ENCODE measurements at places on chromosomes 3 and 15.

- DNase-seq, result no peak
Measured at GRCh38 chr3:89762405-89762804, 655.0 kb downstream of the EPHA3 start.

- DNase-seq, result no peak
Measured at GRCh38 chr3:32176989-32177701, 61.3 kb upstream of the CMTM8 start.

GRCh38 chr3:89320186-89320585 is 212.8 kb downstream of the EPHA3 start:
- DNase-seq, result no peak

DNA sequence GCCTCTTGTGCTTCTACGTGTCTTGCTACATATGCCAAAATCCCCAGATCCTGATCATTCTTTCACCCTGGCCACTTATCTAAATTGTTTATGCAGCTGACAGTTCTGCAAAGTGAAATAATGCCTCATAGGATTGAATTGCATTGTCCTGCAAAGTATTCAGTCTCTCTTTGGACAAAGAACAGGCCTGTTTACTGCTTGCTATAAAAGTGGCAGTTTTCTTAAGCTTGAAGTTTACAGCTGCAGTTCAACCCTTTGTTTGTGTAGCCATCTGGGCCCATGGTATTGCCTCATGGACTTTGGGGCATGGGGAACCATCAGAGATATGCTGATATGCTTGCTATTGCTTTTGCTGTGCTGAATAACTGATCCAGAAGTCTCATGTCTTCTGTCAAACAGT is 523.2 kb downstream of the OTOL1 start:
- DNase-seq, result no peak

DNA sequence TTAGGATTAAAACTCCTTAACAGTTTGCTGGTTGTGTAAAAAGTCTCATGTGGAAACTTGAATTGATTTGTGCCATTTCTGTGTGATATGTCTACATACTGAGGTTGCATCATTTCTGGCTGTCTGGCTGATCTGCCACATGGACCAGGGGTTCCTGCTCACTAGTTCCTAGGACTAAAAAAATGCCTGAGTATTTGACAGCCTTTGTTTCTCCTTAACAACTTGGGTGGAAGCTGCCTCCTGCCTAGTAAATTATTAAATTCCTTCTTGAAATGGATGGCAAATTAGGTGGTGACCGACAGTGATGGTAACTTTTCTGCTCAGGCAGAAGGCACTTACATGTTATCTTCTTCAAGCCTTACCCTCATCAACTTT is 226.9 kb upstream of the MRPL3 start:
- no peak for DNase-seq

DNA sequence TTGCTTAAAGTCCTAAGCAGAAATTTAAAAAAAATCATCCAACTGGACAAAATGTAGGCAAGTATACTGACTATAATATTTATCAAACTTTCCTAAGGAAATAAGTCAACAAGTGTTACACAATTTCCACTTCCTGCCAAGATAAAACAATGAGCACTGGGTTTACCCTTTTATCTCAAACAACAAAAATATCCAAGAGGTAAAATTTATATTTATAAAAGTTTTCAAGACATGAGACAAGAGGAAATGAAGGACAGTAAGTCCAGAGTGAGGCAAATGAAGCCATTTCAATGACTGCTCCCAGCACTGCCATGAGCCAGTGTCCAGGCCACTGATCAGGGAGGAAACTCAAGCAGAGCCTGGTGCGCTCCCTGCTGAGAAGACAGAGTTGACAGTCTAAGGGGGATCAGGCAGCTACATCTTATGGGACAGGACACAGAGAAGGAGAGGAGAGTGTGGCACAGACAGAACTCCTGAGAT is 439.4 kb downstream of the RAP2B start:
- DNase-seq, result no peak

GRCh38 chr15:65653341-65653740 is 31.6 kb downstream of the SLC24A1 start:
- no peak for DNase-seq

GRCh38 chr3:4972652-4973643 is 6.3 kb upstream of the BHLHE40 start:
- no peak for DNase-seq

GRCh38 chr3:108897883-108898282 is 55.8 kb downstream of the GUCA1C start:
- DNase-seq, result no peak

DNA sequence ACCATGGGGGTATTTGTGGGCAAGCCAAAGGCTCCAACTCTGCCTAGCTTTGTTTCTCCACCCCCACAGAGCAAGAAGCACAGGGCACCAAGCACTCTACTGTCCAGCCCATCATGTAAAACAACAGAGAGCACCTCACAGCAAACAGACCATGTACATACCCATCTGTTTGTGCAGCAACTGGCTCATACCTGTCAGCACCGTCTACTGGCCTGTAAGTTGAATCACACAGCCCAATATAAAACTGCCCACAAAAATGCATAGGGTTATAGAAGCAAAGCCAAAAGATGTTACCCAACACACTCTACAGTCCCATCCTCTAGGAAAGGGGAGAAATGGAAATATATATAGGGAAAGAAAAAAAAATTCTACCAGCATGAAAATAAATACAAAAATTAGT is 139.7 kb upstream of the CPNE4 start:
- DNase-seq, result no peak

DNA sequence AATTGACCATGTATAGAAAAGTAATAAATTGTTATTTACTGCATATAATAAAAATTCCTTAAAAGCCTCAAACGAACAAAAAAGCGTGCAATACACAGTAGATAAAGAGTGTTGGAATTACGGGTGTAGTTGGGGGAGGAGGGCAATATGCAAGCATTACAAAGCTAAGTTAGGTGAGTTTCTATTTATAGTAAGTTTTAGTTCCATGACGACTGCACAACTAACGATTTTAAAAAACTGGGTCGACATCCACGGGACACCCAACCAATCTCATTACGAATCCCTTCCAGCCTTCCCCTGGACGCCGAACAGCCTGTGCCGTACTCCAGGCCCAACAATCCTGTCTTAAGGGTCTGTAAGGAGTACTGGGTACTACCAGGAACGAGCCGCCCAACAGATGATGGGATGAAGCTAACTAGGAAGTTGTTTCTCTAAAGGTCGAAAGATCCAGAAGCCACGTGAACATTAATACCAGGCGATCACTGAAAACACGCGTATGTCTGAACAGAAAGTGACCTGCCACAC is 677 bp downstream of the POLQ start:
- no peak for DNase-seq

DNA sequence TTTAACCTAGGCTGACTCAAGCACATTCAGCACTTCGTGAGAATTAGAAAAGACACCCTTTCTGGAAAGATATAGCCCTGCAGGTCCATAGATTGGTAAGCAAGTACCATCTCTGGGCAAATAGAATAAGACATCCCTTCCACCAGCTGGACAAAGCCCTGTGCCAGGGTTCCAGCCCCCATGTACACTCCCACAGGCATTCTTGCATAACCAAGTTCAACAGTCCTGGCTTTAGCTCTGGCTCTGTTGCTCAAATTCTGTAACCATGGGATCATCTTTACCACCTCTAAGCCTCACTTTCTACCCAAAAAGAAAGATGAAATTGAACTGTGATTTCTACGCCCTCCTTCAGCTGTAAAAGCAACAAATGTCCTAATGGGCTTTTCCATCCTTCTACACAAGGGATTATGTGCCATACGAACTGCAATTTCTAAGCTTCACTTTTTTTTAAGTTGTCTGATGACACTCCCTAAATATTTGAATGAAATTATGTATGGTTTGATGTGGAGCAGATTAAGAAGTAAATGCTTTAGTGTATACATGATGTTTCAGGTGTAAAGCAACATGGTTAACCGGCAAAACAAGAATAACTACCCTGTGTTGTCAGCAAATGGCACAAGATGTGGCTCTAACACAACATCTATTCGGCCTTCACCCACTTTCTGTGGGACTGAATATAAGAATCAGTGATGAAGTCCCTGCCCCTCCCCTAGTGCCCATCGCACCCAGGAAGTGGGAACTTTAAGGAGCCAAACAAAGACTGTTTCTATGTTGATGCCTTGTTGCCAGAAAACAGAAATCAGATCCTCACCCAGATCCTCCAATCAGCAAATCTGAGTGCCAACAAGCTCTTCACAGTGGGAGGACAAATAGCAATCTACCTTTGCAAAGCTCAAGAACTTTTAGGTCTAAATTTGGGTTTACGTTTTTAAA is 165.7 kb downstream of the P3H2 start:
- DNase-seq, result no peak

DNA sequence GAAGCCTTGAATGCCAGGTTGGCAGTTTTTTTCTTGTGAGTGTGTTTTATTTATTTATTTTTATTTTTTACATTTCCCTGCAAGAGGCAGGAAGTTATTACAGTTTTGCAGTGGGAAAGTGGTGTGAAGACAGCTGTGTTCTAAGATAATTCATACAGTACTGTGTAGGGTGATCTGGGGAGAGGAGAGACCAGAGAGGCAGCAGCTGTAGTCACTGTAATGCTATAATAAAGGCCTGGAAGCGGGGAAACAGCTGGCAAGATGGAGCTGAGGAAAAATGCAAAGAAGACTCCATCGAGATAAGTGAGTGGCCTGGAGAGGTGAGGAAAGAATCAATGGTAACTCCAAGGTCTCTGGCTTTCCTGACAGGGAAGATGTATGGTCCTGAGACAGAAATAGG is 23.1 kb downstream of the CNTN3 start:
- DNase-seq, result no peak

- DNase-seq, result no peak
Measured at GRCh38 chr3:156611870-156612494, 57.1 kb upstream of the SSR3 start.

- DNase-seq, result no peak
Measured at GRCh38 chr3:59660852-59661625, 611.2 kb upstream of the CFAP20DC start.

DNA sequence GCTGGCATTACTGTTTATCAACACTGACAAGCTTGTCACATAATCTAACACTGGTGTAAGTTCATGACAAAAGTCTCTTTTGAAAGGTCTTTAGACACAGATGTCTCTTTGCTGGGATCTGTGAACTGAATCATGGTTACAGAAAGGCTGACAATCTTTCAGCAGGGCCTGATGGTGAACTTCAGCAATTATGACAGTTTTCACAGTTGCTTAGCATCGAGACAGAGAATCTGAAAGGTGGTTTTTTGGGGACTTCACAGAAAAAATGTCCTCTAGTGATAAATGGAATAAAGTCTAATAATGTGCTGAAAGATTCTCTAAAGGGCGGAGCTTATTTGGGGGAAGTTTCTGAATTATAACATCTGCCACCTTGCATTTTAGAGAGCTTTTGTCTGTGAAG is 32.3 kb downstream of the CLDN1 start:
- no peak for DNase-seq

DNA sequence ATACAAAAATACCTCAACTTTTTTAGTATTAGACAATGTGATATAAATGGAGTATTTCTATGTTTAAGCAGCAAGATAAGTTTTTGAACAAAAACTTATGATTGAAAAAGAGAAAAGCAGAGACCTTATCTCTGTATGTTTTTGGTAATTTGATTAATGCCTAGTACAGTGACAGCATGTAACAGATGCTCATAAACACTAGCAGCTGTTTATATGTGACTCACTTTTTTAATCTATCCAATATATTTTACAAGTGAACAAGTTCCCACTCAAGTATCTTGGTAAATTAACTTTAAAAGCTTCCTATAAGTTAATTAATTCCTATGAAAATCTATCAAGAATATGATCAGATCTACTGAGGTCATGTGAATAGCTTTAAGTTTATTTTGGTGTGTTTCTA is 55.1 kb downstream of the NGLY1 start:
- DNase-seq, result no peak

DNA sequence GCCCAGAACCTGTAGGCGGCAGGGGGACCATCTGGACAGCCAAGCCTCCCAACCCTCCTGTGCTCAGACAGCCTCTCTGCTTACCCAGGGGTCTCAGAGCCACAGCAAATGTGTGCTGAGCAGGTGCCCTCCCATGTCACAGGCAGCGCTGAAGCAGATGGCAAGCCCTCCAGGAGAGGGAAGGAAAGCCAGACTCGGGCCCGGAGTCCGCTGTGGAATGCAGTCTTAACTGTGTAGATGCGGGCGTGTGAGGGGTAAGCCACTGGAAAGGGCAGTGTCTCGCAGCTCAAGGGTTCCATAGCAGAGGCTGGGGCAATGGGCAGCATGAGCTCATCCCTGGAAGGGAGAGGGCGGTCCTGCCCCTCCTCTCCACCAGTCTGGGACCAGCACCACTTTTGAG is 45.6 kb downstream of the UMPS start:
- no peak for DNase-seq

DNA sequence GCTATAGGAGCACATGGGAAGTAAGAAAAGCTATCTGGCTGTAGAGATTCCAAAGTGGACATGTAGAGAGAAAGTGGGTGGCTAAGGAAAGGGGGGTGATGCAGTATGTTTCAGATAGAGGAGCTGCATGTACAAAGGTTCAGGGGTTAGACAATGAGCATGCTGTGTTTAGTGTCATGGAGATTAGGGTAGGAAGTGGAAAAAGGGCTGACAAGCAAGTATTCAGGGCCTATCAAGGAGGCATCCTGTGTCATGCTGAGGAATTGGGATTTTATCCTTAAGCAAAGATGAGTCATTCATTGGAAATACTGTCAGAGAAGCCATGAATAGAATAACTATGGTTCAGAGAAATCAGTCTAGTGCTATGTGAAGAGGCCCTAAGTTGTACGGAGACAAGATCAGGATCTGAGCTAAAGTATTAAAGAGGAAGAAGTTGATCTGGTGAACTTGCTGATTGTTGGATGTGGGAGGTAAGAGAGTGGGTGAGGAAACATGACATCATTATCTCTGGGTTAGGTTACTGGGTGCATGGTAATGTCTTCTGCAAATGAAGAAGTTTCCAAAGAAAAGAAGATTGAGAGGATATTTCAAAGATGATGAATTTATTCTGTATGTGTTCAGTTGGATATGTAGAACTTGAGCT is 176.7 kb upstream of the GOLIM4 start:
- DNase-seq, result no peak

DNA sequence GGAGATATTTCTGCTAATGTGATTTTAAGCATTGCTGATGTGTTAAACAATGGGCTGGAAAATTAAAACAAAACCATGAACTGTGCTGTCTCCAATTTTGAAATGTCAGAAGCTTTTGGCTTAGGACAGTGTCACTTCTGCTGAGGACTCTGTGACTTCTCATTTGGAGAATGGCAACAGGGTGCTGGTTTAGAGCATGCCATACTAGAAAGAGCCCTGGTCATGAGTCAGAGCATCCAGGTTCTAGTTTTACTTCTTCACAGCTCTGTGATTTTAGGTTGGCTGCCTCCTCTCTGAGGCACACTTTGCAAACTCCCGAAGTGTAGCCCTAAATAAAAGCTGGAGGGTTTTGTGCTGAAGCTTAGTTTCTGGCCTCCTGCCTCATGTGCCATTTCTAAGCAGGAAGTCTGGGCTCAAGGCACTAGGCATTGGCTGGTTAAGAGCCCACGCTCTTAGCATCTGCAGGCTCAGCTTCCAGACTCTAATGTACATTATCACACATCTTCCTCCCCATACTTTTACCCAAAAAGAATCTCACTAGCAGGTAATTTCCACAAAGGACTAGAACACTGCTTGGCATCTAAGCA is 193.8 kb downstream of the CNTN3 start:
- no peak for DNase-seq

Measured in NK-92 treated with Interleukin-12 subunit alpha and Interleukin-12 subunit beta, amount 100 ng/mL, for 24 hours (cell line).